ENCODE measurements at places on chromosomes 2 and 18. TPM values are rescaled to one million over a fixed set of nuclear protein-coding genes. Genes with fewer than 3 reads are reported as not detected.

DNA sequence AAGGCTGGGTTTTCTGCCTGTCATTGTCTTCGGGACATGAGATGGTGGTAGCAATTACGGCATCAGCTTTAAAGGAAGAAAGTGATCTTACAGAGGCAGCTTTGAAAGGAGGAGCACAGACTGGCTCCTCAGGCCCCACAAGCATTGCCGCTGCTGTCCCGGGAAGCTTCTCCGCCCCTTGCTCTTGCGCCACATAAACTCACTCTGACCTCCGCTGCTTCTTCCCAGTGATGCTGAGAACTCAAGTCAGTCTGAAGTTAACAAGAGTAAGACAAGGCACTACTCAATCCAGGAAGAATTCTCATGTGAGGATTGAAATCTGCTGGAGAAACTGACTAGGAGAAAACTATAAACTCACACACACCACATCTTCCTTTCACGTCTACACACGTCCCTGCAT is 112.4 kb upstream of the RIOK3 start:
- no peak for DNase-seq

GRCh38 chr18:34049511-34049910 is 175.2 kb downstream of the NOL4 start:
- DNase-seq, result no peak

- peak; percentile 36 for DNase-seq
Measured at GRCh38 chr2:240466579-240467148, 31.2 kb downstream of the GPC1 start.

GRCh38 chr2:101047075-101047766 is 45.1 kb downstream of the RPL31 start:
- DNase-seq, result no peak

DNA sequence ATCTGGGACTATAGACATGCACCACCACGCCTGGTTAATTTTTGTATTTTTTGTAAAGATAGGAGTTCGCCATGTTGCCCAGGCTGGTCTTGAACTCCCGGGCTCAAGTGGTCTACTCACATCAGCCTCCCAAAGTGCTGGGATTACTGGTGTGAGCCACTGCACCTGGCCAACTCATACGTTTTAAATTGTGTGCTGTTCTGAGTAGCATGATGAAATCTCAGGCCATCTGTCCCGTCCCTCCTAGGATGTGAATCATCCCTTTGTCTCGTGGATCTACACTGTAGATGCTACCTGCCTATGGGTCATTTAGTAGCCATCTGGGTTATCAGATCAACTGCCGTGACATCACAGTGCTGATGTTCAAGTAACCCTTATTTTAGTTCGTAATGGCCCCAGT is 38.5 kb upstream of the RMP24 start:
- DNase-seq, result no peak

GRCh38 chr2:38213619-38214167 is 137.7 kb upstream of the CYP1B1 start:
- DNase-seq, result no peak

MSH6 gene
- total RNA-seq, result 103 TPM

GULP1 gene
- total RNA-seq, result not detected

DNA sequence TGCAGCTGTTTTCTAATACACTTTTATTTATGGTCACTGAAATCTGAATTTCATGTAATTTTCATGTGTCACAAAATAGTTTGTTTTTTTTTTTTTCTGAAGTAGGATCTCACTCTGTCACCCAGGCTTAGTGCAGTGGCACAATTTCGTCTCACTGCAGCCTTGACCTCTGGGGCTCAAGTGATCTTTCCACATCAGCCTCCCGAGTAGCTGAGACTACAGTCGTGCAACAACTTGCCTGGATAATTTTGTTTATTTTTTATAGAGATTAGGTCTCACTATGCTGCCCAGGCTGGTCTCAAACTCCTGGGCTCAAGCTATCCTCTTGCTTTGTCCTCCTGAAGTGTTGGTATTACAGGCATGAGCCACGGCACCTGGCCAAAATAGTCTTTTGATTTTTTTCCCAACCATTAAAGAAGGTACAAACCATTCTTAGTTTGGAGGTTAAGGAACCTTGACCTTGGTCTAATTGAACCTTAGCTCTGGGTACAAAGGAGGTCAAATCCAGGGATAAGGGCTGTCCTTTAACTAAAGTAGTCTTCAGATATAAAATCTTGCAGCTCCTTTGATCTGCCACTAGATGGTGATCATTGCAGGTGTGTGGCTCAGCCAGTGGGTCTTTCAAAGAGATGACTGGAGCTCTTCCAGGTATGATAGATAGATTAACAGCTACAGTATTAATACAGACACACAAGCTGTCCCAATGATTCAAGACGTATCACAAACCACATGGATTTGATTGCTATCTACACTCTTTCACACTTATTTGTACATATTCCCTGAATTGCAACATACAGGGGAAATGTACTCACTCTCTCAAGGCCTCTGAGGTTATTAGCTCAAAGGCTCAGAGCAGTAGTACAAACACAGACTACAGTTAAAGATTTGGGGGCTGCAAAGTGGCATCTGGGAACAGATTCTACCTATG is 4.7 kb upstream of the KRCC1 start:
- DNase-seq, result no peak

GRCh38 chr2:75493230-75493629 is 67.5 kb downstream of the EVA1A start:
- no peak for DNase-seq

DNA sequence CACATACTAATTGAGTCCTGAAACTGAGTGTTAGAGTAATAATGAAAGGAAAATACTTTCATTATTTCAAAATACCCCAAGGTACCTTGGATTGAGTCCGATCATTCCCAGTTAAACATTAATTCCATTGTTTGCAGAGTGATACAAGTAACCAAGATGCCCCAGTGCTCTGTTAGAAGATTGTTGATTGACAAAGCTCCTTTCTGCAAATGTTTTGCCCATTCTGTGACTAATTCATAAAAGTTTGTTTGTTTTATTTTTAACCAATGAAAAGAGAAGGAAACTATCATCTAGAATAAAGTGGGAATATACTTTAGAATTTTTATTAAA is 124.0 kb downstream of the GULP1 start:
- no peak for DNase-seq

DNA sequence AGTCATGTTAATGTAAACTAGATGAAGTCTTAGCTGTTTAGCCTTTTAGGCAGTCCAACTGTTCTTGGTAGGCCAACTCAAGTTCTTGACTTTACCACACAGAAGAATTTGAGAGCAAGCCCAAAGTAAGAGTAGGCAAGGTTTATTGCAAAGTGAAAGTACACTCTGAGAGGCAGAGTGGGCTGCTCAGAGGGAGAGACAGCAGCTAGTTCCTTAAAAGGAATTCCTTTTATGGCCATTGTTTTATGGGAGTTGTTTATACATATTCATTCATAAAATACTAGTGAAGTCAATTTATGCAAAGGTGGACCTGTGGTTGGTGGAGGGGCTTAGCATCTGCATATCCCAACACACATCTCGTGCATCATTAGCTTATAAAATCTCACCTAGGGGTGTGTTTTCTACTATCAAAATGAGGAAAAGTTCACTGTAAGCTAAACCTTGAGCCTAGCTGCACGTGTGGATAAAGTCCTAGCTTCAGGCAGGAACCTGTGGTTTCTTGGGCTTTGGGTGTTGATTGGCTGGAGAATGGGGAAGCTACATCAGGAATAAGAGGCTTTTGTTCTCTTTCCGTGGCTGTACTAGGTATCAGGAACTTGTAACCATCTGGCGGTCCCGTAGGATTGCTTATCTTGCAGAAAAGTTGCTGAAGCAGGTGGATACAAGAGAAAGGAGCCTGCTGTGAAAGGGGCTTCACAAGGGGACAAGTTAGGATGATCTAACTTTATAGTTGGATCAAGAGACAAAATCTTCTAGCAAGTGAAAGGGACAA is 110.4 kb upstream of the GULP1 start:
- no peak for DNase-seq

DNA sequence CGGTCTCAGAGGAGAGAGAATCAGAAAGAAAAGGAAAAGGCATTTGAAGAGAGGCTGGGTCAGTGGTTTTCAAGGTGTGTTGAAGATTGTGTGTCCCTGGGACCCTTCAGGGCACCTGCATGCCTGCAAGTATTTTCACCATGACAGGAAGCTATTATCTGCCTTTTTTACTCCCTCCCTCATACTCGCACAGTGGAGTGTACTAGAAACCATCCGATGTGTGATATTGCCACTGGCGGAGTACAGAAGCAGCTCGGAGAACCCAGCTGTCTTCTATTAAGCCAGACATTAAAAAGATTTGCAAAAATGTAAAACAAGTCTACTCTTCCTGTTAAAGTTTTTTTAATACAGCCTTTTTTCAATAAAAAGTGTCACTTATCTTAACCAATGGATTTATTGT is 33.7 kb upstream of the RFX8 start:
- DNase-seq, result no peak

CRYGC gene
- not detected for total RNA-seq

MOB4 gene
- 24.5 TPM for total RNA-seq

TUBA3E gene
- total RNA-seq, result not detected

MC2R gene
- total RNA-seq, result not detected

GRCh38 chr2:234682492-234683228 is 185.8 kb upstream of the ARL4C start:
- no peak for DNase-seq

UGT1A3 gene
- not detected for total RNA-seq

GRCh38 chr2:64692401-64692800 is 38.7 kb upstream of the SERTAD2 start:
- DNase-seq, result no peak

MREG gene
- total RNA-seq, result 16.2 TPM

DNA sequence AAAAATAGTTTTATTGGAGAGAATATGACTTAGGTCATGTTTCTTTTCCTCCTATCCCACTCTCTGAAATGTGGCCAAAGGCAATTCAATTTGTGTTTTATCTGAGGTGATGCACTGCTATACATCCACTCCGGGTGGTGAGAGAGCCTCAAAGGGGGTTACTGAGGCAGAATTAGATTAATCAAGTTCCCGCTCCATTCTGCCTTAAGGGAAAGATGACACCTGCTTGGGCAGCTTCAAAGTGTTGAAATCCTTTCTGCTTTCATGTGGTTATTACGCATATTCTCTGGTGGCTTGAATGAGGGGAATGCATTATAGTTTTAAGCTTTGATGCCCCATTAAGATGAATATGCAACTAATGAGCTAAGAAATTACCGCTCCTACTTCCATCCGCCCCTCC is 213.0 kb upstream of the TMEFF2 start:
- no peak for DNase-seq

DNA sequence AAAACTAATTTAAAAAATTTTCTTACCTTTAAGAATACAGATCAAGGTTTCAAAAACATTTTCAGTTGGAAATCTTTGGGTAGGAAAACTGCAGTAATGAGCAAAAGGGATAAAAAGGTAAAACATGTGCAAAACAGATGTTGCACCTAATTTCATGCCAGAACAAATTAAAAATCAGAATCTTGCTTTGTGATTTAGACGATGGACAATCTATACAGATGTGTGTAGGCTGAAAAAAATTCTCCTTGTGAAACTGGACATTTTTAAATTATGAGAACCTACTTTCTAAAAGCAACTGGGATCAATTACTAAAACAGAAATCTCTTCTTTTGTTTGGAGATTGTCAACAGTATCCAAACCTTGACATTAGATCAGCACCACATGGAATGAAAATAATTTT is 183.2 kb upstream of the ITGA4 start:
- DNase-seq, result no peak

RFTN2 gene
- total RNA-seq, result not detected

DNA sequence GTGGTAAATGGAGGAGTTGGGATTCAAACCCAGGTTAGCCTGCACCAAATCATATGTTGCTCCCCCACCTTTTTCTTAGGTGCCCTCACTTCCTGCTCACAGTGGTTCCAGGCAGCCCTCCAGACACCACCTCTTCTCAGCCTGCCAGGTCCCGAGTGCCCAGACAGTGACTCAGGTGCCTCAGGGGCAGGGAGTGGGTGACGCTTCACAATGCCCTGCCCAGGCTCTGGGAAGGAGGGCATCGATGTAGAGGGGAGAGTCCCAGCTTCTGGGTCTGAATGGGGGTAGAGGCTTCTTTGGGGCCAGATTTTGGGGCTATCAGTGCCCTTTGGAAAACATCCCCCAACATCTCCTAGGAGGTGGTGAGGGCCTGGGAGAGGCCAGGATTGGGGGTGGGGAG is 5.2 kb upstream of the DNAJB2 start:
- no peak for DNase-seq

ABCG8 gene
- not detected for total RNA-seq

SMYD1 gene
- total RNA-seq, result not detected

DNA sequence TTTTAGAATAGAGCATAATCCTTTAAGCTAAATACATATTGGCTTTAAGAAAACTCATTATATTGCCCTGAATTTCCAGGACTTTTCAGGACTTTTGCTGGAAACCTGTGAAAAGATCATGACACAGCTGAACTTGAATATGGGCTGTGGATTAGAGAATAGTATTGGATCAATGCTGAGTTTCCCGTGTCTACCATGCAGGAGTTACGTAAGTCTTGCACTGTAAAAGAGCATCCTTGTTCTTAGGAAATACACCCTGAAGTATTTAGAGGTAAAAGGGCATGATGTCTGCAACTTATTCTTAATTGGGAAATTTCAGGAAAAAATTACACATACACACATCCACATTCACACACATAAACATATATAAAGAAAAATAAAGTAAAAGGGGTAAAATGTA is 82.1 kb downstream of the ZFP36L2 start:
- DNase-seq, result no peak

PTPN4 gene
- total RNA-seq, result 76.4 TPM

PLGLB2 gene
- 2.7 TPM for total RNA-seq

- no peak for DNase-seq
Measured at GRCh38 chr2:18531194-18531593, 29.3 kb downstream of the RDH14 start.

- DNase-seq, result no peak
Measured at GRCh38 chr2:159828738-159829137, 30.7 kb upstream of the CD302 start.

GRCh38 chr18:40148960-40149359 is 1806.1 kb upstream of the PIK3C3 start:
- DNase-seq, result no peak

Data from activated CD8-positive, alpha-beta memory T cell treated with anti-CD3 and anti-CD28 coated beads, Interleukin-2, amount 10 ng/mL, durations not matched to agents 7 days and 5 days (primary cell).